Thoracic aorta (tissue), 2 donors: ENCODE measurements at places on chromosomes 5 and 9.

DNA sequence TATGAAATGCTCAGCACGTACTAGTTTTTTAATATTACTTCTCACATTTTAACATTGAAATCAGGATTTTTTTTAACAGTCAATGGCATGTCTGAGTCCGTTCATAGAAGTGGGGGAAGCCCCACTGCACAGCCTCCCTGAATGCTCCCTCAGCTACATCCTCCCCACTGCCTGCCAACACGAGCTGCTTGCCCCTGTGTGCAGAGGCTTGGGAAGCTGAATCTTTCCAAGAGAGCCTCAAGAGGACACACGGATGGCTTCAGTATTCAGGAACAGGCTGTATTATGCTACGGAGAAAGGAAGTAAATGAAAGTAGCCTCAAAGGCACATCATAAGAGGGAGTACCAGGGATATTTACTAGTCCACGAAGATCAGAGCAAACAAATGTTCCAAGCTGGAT, 248.7 kb downstream of the SPOCK1 start:
- no peak for DNase-seq

GRCh38 chr5:27313549-27313948, 275.2 kb upstream of the CDH9 start:
- DNase-seq: no peak

GRCh38 chr9:38362852-38363588, 29.5 kb upstream of the ALDH1B1 start:
- no peak for DNase-seq

DNA sequence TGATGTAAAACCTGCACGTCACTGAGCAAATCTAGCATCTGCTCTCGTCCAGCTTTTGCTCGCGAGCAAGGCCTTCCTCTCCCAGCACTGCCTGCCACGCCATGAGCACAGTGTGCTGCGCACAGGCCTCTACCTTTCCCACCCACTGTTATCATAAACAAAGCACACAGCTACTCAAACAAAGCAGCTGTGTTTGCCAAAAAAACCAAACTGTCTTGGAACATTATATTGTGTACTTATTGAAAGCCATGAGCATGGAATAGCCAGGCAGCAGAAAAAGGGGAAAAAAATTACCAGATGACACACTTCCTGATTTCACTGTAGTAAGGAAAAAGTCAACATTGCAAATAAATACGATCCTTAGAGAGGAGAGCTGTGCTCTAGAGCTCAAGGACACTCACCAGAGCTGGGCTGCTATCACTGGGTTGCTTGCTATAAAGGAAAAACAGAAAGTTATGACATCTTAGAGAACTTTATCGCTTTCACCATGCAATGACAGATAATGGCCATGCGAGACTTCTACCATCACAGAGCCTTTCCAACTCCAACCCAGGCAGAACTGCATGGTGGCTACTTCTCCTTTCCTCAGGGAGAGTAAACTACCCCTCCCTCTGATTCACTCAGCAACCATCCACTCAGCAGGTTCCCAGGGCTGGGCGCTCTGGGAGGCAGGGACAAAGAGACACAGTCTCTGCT, 69.6 kb downstream of the EPB41L4B start:
- no peak for DNase-seq

- no peak for DNase-seq
Observed at GRCh38 chr5:59218424-59219045, 635.7 kb downstream of the RAB3C start.

DNA sequence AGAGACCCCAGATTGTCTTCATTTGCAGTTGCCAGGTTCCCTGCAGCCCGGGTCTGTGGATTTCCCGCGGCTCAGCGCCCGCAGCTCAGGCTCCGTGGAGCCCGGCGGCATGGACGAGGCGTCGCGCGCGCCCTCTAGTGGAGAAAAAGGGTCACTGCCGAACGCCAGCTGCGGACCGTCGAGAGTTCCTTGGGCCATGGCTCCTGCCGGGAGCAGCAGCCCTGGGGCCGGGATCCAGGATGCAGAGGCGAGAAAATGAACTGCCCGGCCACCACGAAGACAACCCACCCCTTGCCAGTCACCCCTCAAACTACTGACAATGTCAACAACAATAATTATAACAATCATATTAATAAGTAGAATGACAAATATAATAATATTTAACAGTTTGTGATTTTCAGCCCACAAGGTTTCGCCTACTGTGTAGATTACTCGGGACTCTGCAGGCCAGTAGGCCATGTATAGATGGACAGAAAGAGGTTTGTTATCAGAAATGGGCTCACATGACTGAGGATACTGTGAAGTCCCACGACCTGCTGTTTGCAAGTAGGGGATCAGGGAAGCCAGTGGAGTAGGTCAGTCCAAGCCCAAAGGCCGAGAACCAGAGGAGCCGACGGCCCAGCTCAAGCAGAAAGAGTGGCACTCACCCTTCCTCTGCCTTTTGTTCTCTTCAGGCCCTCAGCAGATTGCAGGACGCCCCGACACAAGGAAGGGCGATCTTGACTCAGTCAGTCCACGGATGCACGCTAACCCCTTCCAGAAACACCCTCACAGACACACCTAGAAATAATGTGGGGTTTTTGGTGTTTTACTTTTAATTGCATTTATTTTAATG, 43.1 kb downstream of the BOD1 start:
- no peak for DNase-seq

- DNase-seq: no peak
Observed at GRCh38 chr9:77000330-77000729, 19.1 kb upstream of the FOXB2 start.
